ENCODE measurements at places on chromosomes 7 and 10.

DNA sequence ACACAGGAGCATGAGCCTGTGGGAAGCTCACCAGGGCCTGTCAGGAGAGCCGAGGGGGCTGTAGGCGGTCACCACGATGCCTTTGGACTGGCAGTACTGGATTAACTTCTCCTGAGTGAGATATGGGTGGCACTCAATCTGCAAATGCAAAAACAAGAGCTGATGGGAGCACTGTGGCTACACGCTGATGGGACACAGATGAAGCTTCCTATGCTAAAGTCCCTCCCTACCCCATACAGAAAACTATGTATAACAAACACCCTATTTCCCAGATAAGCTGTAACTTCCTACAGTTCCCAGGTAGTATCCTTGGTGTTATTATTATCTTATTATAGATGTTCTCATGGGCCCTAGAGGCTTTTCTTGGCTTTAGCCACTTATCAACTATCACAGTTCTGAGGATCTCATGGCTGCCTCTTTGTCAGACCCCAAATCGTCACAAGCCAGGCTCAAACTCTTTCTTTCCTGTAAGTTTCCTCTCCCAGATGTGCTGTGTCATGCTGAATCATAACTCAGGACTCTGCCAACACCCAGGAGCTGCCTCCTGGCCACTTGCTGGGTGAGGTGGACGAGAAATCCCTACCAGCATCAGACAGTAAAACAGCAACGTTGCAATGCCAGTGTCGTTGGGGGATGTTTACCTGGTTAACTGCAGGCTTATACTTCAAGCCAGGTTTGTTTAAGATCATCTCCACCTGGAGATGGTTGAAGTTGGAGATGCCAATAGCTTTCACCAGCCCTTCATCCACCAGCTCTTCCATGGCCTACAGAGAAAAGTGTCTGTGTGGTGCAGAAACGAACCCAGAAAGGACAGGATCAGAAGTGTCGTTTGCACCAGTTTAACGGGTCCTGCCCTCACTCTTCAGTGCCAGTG, 10.3 kb downstream of the AKR1B1 start:
- peak; percentile 27 for DNase-seq

DNA sequence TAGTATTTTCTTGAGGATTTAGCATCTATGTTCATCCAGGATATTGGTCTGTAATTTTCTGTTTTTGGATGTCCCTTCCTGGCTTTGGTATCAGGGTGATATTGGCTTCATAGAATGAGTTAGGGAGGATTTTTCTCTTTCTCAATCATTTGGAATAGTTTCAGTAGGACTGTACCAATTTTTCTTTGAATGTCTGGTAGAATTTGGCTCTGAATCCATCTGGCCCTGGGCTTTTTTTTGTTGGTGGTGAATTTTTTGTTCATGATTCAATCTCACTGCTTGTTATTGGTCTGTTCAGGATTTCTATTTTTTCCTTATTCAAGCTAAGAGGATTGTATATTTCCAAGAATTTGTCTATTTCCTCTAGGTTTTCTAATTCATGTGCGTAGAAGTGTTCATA, 192.7 kb downstream of the KIF20B start:
- no peak for DNase-seq

GRCh38 chr7:73541722-73542121, 15.8 kb downstream of the BCL7B start:
- no peak for DNase-seq

GRCh38 chr10:17225808-17226207, 2.2 kb upstream of the VIM start:
- no peak for DNase-seq

DNA sequence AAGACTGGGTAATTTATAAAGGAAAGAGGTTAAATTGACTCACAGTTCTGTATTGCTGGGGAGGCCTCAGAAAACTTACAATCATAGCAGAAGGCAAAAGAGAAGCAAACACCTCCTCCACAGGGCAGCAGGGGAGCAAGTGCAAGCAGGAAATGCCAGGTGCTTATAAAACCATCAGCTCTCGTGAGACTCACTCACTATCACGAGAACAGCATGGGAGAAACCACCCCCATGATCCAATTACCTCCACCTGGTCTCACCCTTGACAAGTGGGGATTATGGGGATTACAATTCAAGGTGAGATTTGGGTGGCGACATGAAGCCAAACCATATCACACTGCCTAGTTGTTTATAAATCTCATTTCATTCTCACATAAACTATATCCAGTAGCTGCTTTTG, 28.0 kb upstream of the CPN1 start:
- DNase-seq: no peak

DNA sequence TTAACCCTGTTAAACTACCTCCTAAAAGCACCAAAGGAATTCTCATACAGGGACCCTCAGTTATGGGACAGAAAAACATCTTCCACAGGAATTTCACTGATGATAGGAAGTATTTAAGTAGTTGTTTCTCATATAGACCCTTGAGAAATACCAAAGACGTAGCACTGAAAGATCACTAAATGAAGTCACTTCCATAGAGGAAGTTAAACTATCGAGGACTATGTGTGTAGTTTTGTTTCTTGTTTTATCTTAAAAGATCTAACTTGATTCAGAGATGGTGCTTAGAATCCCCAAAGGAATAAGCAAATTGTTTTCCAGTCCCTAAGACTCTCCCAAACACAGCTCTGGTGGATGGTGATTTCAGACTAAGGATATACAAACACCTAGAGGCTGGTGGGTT, 94.8 kb upstream of the AFAP1L2 start:
- no peak for DNase-seq

DNA sequence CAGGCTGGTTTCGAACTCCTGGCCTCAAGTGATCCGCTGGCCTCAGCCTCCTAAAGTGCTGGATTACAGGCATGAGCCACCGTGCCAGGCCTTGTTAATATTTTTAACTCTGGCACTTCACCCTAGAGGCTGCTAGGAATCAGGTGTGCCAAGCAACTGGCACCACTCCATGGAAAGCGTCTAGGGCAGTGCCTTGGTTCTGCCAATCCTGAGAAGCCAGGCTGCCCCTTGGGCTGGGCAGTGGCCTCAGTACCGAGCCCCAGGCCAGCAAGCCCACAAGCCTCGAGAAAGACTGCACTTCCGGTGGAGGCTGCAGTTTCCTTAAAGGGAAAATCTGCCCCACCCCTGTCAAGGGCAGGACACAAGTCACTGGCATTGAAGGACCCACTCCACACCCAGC, 11.3 kb downstream of the ALKBH4 start:
- no peak for DNase-seq

DNA sequence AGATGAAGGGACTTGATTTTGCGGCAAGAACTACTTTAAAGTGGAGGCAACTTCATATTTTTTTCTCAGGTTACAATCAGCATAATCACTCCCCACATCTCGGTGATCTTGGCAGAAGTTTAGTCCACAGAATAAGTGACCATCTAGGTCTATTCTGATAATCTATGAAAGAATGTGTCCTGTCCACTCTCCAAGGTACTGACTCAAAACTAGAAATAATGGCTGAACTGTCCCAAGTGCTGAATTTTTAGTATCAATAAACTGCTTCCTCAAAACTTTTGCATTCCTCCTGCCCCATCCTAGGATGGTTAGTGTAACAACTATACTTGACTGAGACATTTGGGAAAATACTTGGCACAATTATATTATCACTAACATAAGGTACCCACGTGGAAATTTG, 10.9 kb upstream of the CHRM2 start:
- peak; percentile 11 for DNase-seq

GRCh38 chr7:120442838-120443237, 169.9 kb downstream of the KCND2 start:
- DNase-seq: no peak

GRCh38 chr7:129298268-129298893, 73.6 kb downstream of the AHCYL2 start:
- no peak for DNase-seq

- DNase-seq: peak; percentile 68
Observed at GRCh38 chr7:23022258-23022769, 8.4 kb upstream of the HYCC1 start.

DNA sequence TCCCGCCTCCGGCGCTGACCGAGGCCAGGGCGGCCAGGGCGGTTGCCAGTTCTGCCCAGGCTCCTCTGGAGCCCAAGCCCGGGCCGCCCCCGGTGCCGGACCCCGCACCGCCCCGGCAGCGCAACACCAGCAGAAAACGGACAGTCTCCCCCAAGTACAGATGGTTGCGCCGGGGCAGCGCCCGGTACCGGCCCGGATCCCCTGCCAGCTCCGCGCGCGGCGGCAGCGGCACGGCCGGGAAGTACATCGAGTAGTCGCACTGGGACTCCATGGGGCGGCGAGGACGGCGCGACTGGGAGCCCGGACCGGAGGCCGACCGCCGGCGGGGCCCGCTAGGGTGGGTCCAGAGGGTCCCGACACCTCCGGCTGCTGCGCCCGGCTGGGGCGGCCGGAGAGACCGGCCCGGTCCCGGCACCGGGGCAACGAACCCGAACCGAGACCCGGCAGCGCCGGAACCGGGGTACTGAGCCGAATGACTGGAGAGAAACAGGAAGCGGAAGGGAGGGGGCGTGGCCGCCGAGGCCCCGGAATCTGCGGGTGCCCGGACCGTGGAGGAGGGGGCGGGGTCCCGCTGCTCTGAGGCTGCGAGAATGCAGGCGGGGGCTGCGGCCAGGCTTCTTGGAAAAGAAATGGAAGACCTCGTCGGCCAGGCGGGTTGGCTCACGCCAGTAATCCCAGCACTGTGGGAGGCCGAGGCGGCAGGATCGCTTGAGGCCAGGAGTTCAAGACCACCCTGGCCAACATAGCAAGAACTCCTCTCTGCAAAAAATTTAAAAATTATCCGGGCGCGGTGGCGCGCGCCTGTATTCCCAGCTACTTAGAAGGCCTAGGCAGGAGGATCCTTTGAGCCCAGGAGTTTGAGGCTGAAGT, at the start of gene TRAPPC14:
TRAPPC14 (minus strand) TSS at position 495 of the 870 bp plus-strand sequence; CDS start at position 271, 224 bp downstream.
- DNase-seq: peak; percentile 46

- DNase-seq: no peak
Observed at GRCh38 chr10:48423884-48424283, 117.4 kb downstream of the MAPK8 start.

DNA sequence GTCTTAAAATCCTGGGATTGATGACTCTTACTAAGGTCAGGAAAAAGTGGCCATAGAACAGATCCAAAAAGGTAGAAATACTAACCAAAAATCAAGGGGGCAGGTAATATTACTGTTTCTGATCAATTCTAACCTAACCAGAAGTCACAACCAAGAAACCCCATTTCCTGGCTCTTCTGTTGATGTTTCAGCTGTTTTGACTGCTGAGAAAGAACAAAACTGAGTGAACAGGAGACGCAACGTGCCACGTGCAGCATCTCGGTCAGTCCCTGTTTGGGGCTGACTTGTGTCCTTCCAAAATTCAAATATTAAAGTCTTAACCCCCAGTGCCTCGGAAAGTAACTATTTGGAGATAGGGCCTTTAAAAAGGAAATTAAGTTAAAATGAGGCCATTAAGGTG, 56.8 kb downstream of the JAZF1 start:
- DNase-seq: no peak

GRCh38 chr10:71381611-71382010, 15.1 kb upstream of the CDH23 start:
- no peak for DNase-seq

DNA sequence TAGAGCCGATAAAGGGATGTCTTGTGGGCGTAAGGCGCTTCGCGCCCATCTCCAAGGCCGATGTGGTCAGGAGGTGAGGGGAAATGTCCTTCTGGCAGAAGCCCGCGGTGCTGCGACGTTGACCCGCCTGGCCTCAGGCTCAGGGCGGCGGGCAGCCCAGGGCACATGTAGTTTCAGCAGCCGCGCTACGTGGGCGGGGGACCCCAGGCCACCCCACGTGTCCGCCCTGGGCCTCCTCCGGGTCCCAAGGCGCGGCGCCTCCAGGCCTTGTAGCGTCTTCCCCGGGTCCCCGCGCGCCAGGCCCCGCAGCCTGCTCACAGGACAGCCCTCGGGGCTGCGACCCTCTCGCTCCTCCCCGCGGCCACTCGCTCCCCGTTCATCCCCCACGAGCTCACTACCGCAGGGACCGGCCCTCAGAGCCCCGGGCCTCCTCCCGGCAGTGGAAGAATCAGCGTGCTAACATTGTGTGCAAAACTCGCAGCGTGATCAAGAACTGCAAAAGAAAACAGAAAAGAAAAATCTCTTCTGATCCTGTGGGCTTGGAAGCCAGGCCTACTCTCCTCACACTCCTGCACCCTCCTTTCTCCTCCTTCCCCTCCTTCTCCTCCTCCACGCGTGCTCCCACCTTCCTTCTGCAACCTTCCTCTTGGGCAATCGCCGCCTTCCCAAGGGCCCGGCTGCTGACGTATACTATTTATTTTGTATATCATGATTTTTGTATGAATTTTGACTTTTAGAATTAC, 4.4 kb upstream of the TBX20 start:
- DNase-seq: no peak

- DNase-seq: no peak
Observed at GRCh38 chr7:128697302-128697905, 25.3 kb downstream of the GARIN1A start.

DNA sequence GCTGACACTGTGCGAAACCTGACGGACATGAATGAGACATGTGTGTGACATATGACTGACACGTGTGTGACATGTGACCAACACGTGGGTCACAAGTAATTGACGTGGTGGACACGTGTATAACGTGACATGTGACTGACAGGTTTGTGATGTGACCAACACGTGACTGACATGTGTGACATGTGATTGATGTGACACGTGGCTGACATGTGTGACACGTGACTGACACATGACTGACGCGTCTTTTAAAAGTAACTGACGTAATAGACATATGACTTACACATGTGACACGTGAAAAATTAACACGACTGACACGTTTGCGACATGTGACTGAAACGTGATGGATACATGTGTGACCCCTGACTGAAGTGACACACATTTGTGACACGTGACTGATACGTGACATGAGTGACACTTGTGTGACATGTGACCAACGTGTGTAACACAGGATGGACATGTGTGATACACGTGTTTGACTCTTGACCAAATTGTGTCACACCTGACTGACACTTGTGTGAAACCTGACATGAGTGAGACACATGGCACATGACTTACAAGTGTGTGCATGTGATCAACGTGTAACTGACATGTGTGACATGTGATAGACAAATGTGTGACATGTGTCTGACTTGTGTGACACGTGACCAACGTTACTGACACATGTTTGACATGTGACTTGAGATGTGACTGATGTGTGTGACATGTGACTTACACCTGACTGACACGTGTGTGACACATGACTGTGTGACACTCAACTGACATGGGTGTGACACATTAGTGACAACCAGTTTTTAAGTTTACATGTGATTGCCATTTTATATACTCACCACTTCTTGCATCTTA, 56.9 kb downstream of the ZNF92 start:
- no peak for DNase-seq

GRCh38 chr10:44990302-44990655, 10.4 kb upstream of the ZNF22 start:
- no peak for DNase-seq

DNA sequence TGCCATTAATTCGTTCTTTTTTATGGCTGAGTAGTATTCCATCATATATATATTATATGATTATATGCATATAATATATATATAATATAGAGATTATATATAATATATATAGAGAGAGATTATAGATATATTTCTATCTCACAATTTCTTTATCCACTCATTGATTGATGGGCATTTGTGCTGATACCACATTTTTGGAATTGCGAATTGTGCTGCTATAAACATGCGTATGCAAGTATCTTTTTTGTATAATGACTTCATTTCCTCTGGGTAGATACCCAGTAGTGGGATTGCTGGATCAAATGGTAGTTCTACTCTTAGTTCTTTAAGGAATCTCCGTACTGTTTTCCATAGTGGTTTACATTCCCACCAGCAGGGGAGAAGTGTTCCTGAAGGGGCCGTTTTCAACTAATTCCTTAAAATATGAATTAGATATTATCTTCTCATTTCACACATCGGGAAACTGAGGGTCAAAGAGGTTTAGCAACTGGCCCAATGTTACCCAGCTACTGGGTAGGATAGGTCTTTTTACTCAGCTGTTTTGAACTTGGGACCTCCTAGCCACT, 16.5 kb downstream of the NFE2L3 start:
- DNase-seq: no peak
